ENCODE measurements at places on chromosomes 3 and 15.

DNA sequence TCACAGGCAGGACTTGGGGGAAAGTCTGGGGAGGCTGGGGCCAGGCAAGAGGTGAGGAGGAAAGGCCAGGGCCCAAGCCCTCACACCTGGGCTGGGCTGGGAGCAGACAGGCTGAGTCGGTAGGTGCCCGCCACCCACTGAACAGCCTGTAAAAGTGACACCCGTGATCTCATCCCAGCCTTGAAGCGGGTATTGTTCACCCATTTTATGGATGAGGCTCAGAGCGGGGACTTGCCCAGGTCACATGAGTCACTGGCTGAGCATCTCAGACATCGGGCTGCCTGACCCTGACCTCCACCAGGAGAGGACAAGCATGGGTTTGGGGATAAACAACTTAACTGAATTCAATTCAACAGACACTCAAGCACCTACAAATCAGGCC lies 52.0 kb upstream of the CTSH start:
- DNase-seq = no peak

GRCh38 chr3:117235304-117235703 lies 525.7 kb downstream of the TUSC7 start:
- DNase-seq = no peak

GRCh38 chr3:82509951-82510603 lies 748.6 kb upstream of the GBE1 start:
- DNase-seq = no peak

DNA sequence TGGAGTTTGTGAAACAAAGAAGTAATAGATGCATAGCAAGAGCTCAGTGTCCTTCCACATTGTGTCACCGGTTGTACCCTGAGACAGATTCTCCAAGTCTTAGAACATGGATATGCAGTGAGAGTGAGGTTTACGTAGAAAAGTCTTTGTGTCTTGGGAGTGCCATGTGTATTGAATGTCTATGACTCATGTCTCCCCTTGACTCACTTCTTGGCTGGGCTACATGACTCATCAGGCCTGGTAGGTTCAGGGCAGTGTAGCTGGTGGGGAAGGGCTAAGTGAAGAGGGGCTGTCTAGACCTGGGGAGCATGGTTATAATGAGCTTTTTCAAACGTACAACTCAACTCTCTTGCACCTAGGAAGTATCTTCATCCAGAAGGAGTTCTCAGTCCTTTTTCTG lies 167.4 kb downstream of the GAP43 start:
- no peak for DNase-seq

DNA sequence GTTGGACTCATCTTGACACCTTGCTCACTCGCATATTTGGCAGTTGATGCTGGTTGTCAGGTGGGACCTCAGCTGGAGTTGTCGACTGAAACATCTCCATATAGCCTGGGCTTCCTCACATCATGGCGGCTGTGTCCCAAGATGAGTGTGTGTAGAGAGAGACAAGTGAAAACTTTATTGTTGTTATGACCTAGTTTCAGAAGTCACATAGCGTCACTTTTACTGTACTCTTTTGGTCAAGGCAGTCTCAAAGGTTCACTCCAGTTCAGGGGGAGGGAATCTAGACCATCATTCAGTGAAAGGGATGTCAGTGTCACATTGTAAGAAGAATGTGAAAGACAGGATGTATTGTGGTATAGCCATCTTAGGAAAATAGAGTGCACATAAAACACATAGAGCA lies 214.2 kb downstream of the ITPR1 start:
- DNase-seq = no peak

DNA sequence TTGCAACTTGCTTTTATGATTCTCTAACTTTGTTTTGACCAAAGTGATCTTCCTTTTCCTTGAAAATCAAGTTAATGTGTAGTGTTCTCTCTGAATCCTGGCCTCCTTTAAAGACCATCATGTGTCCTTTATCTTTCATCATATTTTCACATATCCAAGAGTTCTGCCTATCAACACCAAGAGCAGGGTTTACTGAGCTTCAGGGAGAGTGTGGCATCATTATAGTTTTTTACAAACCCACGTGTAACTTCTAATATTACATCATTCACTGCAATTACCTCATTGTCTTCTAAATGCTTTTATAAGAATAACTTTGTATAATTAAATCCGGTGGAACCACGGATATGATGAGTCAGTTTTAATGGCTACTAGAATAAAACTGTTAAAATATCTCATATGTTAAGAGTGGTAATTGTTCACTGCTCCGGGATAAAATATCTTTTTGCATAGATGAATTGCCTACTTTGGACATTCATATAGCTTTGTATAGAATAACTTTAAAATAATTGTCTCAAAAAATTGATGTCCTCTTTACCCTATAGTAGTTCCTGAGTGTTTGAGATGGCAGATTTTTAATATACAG lies 248.8 kb upstream of the GRM7 start:
- no peak for DNase-seq

GRCh38 chr3:184443364-184443763 lies 63.5 kb downstream of the CHRD start:
- no peak for DNase-seq

DNA sequence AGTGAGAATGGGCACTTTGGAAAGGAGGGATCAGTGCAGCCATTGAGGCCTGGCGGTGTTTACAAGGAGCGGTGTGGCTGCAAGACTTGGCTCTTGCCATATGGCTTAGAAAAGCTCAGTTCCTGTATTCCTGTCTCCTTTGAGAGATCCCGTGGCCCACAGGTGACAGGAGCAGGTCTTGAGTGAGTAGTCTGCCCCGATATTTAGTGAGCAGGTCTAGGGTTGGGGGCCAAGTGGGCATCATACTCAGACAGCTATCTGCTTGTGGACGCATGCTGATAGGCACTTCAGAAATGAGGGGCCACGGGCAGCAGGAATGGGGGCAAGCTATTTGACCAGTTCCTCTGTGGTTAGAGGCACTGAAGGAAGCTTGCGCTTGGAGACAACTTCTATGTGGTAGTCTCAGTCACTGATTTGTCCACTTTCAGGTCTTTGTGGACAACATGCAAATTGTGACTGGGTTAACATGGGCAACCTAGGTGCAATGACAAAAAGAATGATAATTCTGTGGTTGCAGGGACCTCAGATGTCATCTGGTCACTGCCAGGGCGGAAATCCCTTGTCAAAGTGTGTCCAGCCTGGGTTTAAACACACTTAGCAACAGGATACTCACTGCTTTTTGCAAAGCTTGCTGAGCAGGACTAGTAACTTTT lies 1.1 kb downstream of the TMED3 start:
- DNase-seq = no peak

GRCh38 chr3:178043084-178043483 lies 493.2 kb upstream of the KCNMB2 start:
- no peak for DNase-seq

DNA sequence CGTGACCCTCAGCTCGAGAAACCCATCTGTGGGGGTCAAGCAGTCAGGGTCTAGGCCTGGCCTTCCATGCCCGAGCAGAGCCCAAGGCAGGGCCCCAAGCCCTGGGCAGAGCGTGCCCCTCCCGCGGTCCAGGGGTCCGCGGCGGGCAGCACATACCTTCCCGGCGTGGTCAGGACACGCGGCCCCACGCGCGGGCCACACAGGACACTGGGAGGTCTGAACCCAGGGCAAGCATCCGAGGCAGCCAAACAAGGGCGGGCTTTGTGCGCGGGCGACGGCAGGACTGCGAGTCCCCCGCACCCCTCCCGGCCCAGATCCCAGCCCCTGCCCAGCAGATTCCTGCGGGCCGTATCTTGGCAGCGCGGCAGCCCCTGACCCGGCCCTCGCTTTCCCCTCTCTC lies 61.6 kb upstream of the ACAN start:
- DNase-seq = no peak

DNA sequence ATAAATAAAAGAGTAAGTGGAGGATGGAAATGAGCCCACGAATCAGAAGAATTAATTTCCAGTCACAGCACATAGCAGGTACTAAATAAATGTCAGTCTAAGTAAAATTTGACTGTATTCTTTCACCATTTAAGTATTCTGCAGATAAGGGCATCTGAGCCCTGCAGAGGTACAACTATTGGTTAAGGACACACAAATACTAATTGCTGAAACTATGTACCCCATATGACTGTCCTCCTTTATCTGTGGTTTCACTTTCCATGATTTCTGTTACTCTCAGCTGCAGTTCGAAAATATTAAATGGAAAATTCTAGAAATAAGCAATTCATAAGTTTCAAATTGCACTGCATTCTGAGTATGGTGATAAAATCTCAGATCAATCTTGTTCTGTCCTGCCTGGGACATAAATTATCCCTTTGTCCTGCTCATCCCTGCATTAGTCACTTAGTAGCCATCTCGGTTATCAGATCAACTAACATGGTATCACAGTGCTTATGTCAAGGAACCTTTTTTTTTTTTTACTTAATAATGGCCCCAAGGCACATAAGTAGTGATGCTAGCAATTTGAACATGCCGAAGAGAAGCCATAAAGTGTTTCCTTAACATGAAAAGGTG lies 95.1 kb downstream of the LSAMP start:
- DNase-seq = no peak

DNA sequence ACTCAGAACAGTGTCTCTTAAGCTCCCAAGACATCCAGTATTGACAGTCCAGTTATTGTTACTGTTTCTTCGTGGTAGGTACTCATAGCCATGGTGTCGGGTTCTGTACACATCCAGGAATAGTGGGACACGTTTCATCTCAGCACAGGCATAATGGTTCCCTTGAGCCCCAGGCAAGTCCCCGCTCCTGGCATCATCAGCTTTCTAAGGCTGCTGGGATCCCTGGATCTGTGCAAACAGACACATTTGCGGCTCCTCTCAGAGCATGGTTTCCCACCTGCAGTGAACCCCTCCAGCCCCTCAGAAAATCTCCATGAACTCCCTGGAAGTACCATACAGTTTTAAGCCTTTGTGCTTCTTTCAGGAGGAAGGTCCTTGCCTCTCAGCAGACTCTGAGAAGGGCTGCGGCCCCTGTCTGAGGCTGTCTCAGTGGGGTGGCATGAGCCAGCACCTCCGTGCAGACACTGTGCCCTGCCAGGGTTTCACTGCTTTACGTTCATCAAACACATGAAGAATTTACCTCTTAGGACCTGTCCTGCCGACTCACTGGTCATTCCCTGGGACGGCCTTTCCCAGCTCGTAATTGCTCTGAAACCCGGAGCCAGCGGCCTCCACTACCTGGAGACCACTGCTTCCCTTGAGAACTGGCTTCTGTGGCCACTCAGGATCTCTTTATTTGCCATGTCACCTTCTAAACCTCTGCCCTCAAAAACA lies 124.9 kb downstream of the LRRK1 start:
- DNase-seq = no peak

DNA sequence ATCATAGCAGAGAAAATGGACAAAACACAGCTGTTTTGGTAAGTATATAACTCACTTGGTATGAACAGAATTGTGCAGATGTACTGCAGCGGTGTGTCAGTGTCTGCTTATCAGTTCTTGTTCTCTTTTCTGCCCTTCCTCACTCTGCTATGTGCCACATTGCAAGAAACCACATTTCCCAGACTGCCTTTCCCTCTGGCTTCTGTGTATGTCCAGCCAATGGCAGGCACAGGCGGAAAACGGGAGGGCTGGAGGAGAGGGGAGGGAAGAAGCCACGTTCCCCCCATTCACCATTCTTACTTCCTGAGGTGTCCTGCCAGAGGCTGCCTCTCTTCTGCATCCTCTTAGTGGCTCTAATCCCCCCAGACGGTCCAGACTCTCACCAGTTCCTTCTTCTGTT lies 15.4 kb downstream of the HHLA2 start:
- DNase-seq = no peak
